ENCODE measurements at places on chromosomes 2 and 18.

DNA sequence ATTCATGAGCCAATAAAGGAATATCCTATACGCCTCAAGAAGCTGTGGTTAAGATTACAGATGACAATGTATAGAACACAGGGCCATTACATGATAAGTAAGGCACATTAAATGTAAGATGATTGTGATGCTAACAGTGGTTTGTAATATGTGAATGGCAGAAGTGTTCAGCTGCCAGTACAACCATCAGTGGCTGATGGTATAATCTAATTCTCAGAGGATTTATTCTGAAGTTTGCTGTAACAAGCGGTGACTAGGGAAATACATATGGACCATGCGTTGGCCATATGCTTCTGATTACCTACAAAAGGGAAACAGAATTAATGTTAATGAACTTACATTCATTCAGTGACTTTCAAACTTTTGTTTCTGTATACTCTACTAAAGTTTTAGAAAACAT, 750.8 kb upstream of the KLHL29 start:
- DNase-seq: no peak
- H3K4me1 ChIP-seq: no peaks in the 10 kb centered on the region
- no peak overlapping the region for H3K4me3 ChIP-seq
- H3K27ac ChIP-seq: no peak overlapping the region

DNA sequence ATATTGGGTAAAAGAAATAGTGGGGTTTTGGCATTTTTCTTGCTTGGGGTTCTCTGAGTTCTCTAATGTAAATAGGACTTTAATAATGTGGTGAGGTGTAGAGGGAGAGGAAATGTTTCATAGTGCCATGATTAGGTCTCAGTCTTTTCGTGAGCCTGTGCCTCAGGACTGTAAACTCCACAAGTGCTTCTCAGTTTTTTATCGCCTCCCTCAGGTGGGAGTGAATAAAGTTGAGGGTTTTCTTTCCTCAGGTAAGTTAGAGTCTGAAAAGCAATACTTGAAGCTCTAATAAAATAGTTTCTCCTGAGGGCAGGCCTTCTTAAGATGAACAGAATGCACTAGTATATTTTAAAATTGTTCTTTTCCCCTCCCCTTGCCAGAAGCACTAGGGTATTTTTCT, 243.1 kb upstream of the SETBP1 start:
- H3K4me1 ChIP-seq: no peaks in the 10 kb centered on the region
- no peaks in the 10 kb centered on the region for H3K27me3 ChIP-seq
- H3K4me3 ChIP-seq: no peak overlapping the region
- no peak for DNase-seq
- no peak overlapping the region for H3K27ac ChIP-seq

- H3K36me3 ChIP-seq: no peaks in the 10 kb centered on the region
- H3K27me3 ChIP-seq: peaks cover 5% of the 10 kb centered on the region
- no peak overlapping the region for H3K4me3 ChIP-seq
- DNase-seq: no peak
- H3K4me1 ChIP-seq: no peaks in the 10 kb centered on the region
Observed at GRCh38 chr2:3778851-3779495, 75.6 kb downstream of the DCDC2C start.

DNA sequence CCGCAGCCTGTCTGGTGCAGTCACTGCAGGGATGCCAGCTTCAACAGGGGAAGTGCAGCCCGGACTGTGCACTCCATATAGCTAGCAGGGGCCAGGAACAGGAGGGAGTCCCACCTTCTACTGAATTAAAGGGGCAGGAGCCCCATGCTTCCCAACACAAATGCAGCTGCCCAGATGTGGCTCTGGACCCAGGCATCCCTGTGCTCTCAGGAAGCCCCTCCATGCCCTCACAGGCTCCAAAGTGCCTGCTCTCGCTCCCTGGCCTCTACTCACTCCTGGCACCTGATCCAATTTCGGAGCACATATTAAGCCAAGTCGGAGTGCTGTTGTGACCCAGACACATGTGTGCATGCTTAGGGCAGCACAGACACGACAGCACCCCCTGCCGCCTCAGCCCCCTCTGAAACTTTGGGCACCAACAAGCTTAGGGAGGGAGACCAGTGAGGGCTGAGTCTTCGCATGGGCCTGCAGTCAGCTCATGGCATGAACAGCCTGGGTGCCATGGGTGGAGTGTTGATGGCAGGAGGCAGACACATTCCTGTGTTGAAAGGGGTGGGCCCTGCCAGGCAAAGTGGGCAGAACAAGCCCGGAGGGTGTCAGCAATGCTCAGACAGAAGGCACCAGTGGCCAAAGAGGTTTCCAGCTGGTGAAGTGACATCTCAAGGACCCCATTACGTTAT, 83.5 kb downstream of the ZNF804A start:
- H3K27me3 ChIP-seq: no peaks in the 10 kb centered on the region
- no peak for DNase-seq
- H3K4me1 ChIP-seq: no peaks in the 10 kb centered on the region
- no peak overlapping the region for H3K4me3 ChIP-seq
- H3K36me3 ChIP-seq: no peaks in the 10 kb centered on the region

GRCh38 chr2:136116151-136116812, 1.7 kb downstream of the CXCR4 start:
- H3K27me3 ChIP-seq: peaks cover 53% of the 10 kb centered on the region
- H3K4me1 ChIP-seq: peaks cover 39% of the 10 kb centered on the region
- DNase-seq: peak; percentile 68
- H3K36me3 ChIP-seq: no peaks in the 10 kb centered on the region
- H3K4me3 ChIP-seq: peak overlapping the region; percentile 53

GRCh38 chr2:219460424-219460926, 25.8 kb downstream of the SPEG start:
- peak overlapping the region; percentile 33 for H3K4me3 ChIP-seq
- peak overlapping the region; percentile 99 for H3K27ac ChIP-seq
- H3K27me3 ChIP-seq: no peaks in the 10 kb centered on the region
- peaks cover 98% of the 10 kb centered on the region for H3K4me1 ChIP-seq
- H3K36me3 ChIP-seq: peaks cover 24% of the 10 kb centered on the region

- no peak overlapping the region for H3K4me3 ChIP-seq
- no peak for DNase-seq
- no peak overlapping the region for H3K27ac ChIP-seq
- H3K4me1 ChIP-seq: no peaks in the 10 kb centered on the region
- no peaks in the 10 kb centered on the region for H3K36me3 ChIP-seq
Observed at GRCh38 chr2:121587131-121587530, 56.5 kb downstream of the RNU4ATAC start.

GRCh38 chr2:9050122-9050809, 46.8 kb upstream of the MBOAT2 start:
- no peak overlapping the region for H3K4me3 ChIP-seq
- no peak for DNase-seq
- no peak overlapping the region for H3K27ac ChIP-seq
- no peaks in the 10 kb centered on the region for H3K36me3 ChIP-seq
- no peaks in the 10 kb centered on the region for H3K4me1 ChIP-seq
- no peaks in the 10 kb centered on the region for H3K27me3 ChIP-seq

DNA sequence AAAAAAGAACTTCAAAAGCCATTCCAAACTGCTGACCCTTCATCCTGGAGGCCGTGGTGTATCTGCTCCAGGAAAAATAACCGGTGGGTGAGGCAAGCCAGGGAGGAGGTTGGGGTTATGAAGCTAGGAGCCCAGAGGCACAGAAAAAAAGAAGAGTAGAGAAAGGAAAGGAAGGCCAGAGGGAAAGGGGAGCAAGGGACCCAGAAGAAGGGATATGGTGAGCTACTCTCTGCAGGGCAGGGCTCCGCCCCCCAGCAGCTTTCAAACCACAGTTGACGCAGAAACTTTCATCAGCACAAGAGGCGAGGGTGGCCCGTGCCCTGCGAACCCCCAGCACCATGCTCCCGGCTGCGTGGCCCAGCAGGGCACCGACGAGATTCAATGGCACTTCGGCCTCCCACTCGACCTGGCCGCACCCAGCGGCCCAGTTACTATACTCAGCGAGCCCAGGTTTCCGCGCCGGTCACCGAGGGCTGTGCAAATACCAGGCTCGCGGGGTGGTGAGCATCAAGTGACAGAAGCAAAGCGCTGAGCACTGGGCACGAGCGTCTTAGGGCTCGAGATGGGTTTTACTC, 665 bp downstream of the MCM6 start:
- H3K36me3 ChIP-seq: no peaks in the 10 kb centered on the region
- H3K4me3 ChIP-seq: peak overlapping the region; percentile 68
- peak overlapping the region; percentile 86 for H3K27ac ChIP-seq
- H3K27me3 ChIP-seq: no peaks in the 10 kb centered on the region
- H3K4me1 ChIP-seq: peaks cover 13% of the 10 kb centered on the region

DNA sequence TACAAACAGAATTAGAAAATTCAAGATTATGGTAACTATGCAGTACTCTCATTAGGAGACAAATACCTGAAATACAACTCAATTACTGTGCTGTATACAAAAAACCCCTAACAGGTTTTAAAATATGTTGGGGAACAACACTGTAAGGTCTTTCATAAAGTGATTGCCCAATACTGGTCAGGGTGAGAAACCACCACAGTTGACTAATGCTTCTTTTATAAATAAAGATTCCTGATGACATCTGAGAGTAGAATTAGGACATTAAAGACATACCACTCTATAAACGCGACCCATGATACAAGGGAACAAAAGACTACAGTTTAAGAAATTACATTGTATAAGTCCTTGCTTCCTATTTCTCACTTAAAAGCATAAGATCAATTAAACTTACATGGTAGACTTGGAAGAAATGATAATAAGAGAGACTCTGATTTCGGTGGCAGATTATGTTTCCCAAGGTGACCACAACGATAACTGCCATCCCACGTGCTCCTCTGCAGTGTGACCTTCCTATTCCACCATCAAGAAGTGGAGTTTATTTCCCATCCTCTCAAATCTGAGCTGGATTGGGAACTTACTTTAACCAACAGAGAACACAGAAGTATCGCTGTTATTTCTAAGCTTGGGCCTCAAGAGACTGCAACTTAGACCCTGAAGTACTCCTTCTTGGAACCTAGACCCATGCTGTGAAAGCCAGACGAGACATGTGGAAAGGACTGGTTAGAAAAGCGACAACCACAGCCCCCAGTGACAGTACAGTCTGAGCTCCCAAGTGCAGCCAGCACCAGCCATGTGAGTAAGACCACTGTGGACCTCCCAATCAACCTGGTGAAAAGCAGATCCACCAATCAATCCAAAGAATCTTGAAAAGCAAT, 52.3 kb downstream of the ZNF521 start:
- no peak overlapping the region for H3K4me3 ChIP-seq

DNA sequence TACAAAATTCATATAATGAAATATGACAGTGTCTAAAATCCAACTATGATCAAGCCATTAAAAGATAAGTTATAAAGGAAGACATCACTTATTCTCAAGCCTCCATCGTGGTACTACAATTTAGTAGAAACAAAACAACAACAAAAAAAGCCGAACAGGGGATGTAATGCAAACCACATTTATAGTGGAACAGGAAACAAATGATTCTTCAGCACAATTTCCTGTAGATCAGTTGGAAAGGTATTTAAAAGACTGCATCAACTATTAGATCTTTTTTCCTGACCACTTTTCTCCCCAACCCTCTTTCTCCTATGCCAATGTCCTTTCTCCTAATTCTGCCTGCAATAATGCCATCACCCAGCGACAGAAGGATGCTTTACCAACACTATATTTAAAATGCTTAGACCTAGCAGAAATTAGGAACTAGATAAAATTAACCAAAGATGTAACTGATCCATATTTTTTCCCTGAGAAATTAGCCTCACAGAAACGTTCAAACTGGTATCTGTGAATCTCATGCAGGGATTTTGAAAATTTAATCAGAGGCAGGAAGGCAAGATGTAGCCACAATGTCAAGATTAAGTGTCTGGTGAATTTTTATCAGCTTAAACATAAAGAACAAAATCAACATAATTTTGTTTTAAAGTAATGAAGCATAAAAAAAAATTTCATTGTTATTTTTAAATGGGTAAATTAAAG, 271.4 kb downstream of the TCF4 start:
- H3K4me3 ChIP-seq: no peak overlapping the region
- H3K27ac ChIP-seq: peak overlapping the region; percentile 3
- H3K36me3 ChIP-seq: no peaks in the 10 kb centered on the region
- H3K4me1 ChIP-seq: no peaks in the 10 kb centered on the region

- H3K4me3 ChIP-seq: no peak overlapping the region
- no peaks in the 10 kb centered on the region for H3K4me1 ChIP-seq
- no peaks in the 10 kb centered on the region for H3K27me3 ChIP-seq
- H3K36me3 ChIP-seq: no peaks in the 10 kb centered on the region
- no peak overlapping the region for H3K27ac ChIP-seq
Observed at GRCh38 chr2:103605071-103605780, 843.4 kb downstream of the TMEM182 start.

DNA sequence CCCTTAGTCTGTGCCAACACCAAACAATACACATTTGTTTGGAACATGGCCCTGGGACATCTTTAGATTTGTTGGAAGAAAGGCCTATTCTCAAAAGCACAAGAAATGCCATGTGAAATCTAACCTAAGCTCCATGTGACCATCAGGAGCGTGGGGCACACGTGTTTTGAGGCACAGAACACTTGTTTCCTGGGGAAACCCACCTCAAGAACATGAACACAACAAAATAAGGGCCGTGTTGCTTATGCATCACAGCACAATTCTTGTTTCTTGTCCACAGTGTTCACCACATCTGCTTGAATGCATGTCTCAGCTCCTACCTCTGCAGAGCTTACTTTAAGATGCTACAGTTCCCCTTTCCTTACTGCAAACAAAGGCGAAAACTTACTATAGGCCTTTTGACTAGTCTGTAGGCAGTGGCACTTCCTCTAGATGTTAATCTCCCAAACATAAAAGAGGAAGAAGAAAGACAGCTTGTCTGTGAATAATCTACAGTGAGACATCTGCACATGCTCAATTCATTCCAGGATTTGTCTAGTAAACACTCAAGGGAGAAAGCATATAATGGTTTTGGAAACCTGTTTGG, 165.0 kb downstream of the ANKRD44 start:
- no peak overlapping the region for H3K27ac ChIP-seq
- H3K27me3 ChIP-seq: no peaks in the 10 kb centered on the region
- H3K36me3 ChIP-seq: no peaks in the 10 kb centered on the region
- DNase-seq: no peak
- H3K4me3 ChIP-seq: no peak overlapping the region

DNA sequence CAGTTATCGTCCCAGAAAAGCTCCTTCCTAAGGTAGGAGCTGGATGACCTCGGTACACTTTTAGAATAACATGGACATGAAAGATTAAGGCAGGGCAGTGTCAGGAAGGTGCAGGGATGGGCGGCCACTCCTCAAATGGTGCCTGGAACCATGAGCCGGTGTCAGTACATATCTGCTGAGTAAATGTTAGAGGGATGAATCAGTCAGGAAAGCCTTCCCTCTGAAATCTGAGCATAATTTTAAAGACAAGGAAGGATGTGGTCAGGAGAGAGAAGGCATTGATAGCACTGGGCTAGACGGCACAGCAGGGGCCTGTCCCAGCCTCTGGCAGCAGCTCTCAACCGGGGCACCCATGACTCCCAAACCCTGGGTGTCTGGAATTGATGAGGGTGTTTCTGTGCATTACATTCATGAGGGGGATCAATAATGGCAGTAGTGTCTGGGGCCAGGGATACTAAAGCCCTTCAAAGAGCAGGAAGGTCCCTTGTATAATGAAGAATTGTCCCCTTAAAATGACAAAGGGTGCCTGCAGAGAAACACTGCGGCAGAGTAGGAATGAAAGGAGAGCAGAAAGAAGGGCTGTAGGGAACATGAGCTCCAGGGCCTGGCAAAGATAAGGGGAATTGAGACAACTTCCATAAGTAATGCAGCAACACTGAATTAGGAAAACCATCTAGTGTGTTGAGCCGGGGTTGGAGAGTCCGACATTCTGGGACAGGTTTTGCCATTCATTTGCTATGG, 162.3 kb upstream of the REV1 start:
- no peaks in the 10 kb centered on the region for H3K36me3 ChIP-seq
- no peak overlapping the region for H3K27ac ChIP-seq
- H3K4me1 ChIP-seq: no peaks in the 10 kb centered on the region
- no peaks in the 10 kb centered on the region for H3K27me3 ChIP-seq
- H3K4me3 ChIP-seq: no peak overlapping the region

GRCh38 chr18:34647251-34647650, 62.8 kb upstream of the DTNA start:
- no peaks in the 10 kb centered on the region for H3K36me3 ChIP-seq
- no peak overlapping the region for H3K4me3 ChIP-seq
- H3K27me3 ChIP-seq: no peaks in the 10 kb centered on the region
- no peak for DNase-seq
- no peak overlapping the region for H3K27ac ChIP-seq
